ENCODE measurements at places on chromosomes 6 and 20.

DNA sequence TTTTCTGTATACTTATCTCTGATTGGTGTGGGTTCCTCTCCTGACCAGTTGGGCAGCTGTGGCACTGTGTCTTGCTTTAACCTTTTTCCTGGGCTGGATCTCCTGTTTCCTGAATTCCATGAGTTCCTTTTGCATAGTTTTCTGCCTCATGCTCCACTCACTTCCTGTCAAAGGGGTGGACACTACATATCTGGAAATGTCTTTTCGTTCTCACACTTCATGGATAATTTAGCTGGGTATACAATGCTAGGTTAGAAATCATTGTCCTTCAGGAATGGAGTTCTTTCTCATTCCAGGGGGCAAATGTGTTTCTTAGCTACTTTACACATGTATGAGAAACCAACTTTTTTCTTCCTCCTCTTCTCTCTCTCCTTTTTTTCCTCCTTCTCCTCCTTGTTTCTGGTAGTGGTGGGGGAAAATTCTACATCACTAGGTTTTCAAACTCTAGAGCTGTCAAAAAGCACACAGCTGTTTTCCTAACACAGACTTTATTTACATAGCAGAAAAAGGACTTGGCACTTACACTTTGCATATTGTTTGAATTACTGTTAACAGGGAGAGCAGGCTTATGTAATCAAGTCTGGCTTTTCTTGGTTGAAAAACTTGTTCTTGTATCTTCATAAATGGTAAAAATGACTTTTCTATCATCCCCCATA is 9.0 kb upstream of the DDX27 start:
- no peak for DNase-seq

- no peak for DNase-seq
Measured at GRCh38 chr6:12103158-12103557, 91.0 kb downstream of the HIVEP1 start.

DNA sequence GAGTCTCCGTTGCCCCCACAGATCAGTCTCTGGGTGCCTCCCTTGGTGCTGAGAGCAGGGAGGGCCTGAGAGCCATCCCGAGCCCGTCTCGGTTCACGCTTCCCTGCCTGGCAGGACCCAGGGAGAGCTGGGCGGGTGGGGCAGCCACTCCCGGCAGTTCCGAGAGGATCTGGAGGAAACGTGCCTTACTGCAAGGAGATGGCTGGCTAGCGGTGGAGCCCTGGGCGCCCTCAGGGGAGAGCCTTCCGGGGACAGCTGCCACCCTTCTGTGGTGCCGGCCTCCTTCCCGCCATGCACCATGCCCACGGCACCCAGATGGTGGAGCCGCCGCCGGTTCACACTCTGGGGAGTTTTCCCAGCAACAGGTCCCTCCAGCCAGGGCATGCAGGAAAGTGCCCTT is 45.8 kb upstream of the SLCO4A1 start:
- no peak for DNase-seq

GRCh38 chr6:5398530-5398929 is 137.2 kb downstream of the FARS2 start:
- DNase-seq = no peak

DNA sequence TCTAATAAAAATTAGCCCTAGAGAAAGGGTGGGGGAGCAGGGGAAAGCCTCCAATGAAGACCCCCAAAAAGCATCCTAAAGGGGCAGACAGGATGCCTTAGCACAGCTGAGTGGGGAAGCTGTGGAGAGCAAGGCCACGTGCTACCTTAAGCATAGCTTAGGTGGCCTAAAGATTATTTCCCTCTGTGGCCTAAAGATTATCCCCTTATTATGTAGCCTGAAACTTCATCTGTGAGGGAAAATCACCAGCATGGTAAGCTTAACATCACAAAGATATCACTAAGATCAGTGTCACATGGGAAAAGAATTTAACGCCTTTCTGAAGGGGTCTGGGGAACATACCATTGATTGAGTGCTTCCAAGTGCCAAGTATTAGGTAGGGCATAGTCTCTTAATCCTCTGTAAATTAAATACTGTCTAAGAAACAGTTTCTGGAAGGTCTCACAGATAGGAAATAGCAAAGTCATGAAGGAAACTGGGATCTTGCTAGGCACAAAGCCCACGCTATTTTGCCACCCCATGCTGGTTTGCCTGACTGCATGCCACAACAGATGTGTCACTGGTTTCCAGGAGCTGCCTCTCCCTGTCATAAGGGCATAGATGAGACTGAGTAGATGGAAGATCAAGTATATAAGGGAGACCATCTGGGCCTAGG is 170.0 kb downstream of the HACE1 start:
- DNase-seq = no peak

GRCh38 chr6:47141171-47141570 is 99.0 kb upstream of the ADGRF1 start:
- no peak for DNase-seq

- DNase-seq = no peak
Measured at GRCh38 chr6:134984821-134985220, 34.9 kb upstream of the ALDH8A1 start.

DNA sequence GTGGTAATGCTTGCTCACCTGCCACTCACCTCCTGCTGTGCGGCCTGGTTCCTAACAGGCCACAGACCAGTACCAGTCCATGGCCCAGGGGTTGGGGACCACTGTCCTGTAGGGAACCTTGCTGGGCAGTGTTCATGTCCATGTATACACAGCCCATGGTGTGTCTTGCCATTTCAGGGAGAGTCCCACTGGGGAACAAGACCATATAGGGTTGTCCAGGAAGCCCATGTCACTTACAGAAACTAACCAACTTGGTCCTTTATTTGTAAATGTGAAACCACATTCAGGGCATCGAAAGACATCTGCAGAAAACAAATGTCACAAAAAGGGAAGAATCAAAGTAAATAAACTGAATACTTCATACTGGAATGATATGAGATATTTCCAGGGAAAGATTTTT is 179.1 kb downstream of the NFATC2 start:
- DNase-seq = no peak

- no peak for DNase-seq
Measured at GRCh38 chr6:143747347-143747842, 69.6 kb downstream of the PHACTR2 start.

DNA sequence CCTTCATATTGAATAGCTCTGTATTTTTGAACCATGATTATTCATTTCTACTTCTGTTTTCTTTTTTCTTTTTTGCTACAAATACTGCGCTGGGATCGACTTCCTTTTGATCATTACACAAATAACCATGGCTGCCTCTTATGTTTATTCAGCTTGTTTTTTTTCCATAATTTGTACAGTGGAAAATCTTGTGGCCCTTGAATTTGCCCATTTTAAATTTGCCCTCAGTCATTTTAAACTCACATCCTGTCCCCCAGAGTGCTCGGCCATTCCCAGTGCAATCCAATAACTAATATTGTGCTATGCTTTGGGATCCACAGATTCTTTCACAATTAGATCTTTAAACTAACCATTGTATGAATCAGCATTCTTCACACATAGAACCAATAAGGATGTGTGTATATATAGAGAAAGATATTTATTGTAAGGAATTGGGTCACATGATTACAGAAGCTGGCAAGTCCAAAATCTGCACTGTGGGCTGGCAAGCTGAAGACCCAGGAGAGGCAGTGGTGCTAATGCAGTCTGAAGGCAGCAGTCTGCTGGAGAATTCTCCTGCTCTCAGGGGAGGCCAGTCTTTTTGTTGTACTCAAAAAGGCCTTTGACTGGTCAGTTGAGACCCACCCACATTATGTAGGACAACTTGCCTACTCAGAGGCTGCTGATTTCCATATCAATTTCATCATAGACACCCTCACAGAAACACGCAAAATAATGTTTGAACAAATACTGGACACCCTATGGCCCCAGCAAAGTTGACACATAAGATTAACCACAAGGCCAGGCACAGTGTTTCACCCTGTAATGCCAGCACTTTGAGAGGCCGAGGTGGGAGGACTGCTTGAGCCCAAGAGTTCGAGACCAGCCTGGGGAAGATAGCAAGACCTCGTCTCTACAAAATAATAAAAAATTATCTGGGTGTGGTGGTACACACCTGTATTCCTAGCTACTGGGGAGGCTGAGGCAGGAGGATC is 147.1 kb downstream of the MTHFD1L start:
- no peak for DNase-seq

DNA sequence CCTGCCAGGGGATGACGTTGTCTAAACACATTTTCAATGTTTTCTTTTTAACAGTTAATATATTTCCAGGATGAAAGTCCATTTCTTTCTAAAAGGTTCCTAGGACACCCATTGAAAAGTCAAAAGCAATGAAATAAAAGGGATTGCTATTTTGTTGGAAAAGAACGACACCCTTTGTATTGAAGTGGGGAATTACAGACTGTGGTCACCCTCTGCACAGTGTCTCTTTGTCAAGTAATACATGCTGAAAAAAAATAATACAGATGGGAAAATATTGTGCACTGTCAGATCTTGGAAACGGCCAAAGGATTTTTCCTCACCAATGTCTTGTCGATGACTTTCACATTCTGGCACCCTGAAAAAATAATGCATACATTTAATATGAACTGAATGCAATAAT is 56.9 kb downstream of the HAO1 start:
- DNase-seq = no peak
